Renal cortex interstitium (tissue), 15 donors: ENCODE measurements at places on chromosomes 13 and 19. TPM values are rescaled to one million over a fixed set of nuclear protein-coding genes. Genes with fewer than 3 reads are reported as not detected.

OR10H5 gene
- polyA plus RNA-seq: 0.09 TPM

TNFSF9 gene
- 0.26 TPM for polyA plus RNA-seq

LHFPL6 gene
- 34.0 TPM for polyA plus RNA-seq

BRSK1 gene
- 14.6 TPM for polyA plus RNA-seq

CASP14 gene
- polyA plus RNA-seq: not detected

ADGRE3 gene
- polyA plus RNA-seq: 0.19 TPM

EBI3 gene
- polyA plus RNA-seq: 0.82 TPM

CD33 gene
- 1.8 TPM for polyA plus RNA-seq

ATP8A2 gene
- polyA plus RNA-seq: 6.4 TPM

SHKBP1 gene
- 47.9 TPM for polyA plus RNA-seq

ENOX1 gene
- 11.1 TPM for polyA plus RNA-seq

RXFP2 gene
- 2.4 TPM for polyA plus RNA-seq

HTR2A gene
- polyA plus RNA-seq: 0.72 TPM

AMER2 gene
- 0.43 TPM for polyA plus RNA-seq

TMPRSS9 gene
- polyA plus RNA-seq: 0.30 TPM

CYP4F3 gene
- polyA plus RNA-seq: 0.92 TPM

ZNF585A gene
- 20.2 TPM for polyA plus RNA-seq

KCNJ14 gene
- 0.72 TPM for polyA plus RNA-seq

LGALS7 gene
- 1.00 TPM for polyA plus RNA-seq

F10 gene
- polyA plus RNA-seq: 22.6 TPM

SCGB2B2 gene
- 1.4 TPM for polyA plus RNA-seq

ZGLP1 gene
- 9.7 TPM for polyA plus RNA-seq

TMEM145 gene
- 1.2 TPM for polyA plus RNA-seq

NFIC gene
- polyA plus RNA-seq: 28.3 TPM

SYT3 gene
- polyA plus RNA-seq: 0.57 TPM
